Activated CD4-positive, alpha-beta T cell treated with anti-CD3 and anti-CD28 coated beads, Interleukin-10, Interleukin-2, amounts not matched to agents 100 ng/mL and 50 ng/mL, durations not matched to agents 16 hours and 8 hours (primary cell): ENCODE measurements at places on chromosomes 12 and 14.

DNA sequence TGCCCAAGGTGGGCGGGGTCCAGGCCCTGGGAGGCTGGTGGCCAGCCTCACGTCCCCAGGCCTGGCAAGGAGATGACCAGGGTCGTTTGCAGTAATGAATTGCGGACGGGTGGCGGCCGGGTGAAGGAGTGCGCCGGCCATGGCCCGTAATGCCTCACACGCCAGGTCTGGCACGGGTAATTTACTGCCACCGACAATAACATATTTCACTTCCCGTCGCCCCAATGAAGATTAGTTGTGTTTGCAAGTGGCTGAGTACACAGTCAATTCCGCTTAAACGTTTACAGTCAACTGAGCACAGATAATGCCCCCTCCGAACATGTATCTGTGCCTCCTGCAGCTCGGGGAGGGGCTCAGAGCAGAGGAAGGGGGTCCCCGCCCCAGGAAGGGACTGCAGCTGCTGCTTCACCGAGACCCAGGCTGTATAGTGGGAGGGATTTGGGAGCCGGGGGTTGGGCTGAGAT is 48.3 kb downstream of the MVK start:
- DNase-seq = no peak

GRCh38 chr14:34420547-34421150 is 41.4 kb downstream of the SPTSSA start:
- DNase-seq = no peak

- no peak for DNase-seq
Observed at GRCh38 chr14:74599946-74600345, 12.1 kb downstream of the LTBP2 start.

DNA sequence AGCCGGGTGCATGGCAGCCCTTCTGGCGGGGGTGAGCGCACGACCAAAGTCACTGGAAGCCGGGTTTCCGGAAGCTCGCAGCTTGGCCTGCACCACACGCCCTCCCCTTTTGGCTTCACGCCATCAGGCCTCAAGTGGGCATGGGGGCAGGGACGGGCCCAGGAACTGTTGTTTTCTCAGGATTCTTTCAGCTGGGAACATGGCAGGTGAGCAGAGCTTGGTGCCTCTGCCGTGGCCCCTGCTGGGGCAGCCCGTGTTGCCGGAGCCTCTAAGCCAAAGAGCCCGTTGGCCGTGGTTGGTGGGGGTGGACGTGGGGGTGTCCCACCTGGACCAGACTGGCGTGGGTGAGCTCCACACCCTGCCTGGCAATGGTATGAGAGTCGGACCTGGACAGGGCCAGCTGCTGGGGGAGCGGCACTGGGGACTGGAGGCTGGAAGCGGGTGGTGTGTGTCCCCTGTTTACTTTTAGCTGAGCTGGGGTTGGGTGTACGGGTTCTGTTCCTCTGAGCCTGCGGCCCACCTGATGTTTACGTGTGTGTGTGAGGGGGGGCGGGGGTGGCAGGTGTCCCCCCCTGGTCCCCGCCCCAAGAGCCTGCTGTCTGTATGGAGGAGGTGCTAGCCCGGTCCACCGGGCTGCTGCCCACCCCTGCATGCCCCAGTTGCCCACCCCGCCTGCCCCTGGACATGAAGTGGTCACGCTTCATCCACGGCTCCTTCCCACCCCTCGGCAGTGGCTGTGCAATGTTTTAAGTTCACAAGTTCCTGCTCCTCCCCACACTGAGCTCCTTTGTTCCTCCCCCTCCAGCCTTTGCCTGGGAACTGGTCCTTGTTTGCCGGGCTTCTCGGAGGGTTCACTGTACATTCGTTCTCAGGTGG is 28.7 kb upstream of the PLD4 start:
- DNase-seq = no peak

- no peak for DNase-seq
Observed at GRCh38 chr12:388012-388411, 1.1 kb downstream of the KDM5A start.

GRCh38 chr14:23608454-23608853 is 27.7 kb upstream of the DHRS2 start:
- DNase-seq = no peak

- no peak for DNase-seq
Observed at GRCh38 chr12:38411426-38411825, 94.9 kb downstream of the ALG10B start.

GRCh38 chr12:72677139-72677538 is 405.0 kb downstream of the TRHDE start:
- no peak for DNase-seq

GRCh38 chr12:11705010-11705409 is 55.5 kb downstream of the ETV6 start:
- DNase-seq = no peak
